ENCODE measurements at places on chromosomes 3 and 15.

DNA sequence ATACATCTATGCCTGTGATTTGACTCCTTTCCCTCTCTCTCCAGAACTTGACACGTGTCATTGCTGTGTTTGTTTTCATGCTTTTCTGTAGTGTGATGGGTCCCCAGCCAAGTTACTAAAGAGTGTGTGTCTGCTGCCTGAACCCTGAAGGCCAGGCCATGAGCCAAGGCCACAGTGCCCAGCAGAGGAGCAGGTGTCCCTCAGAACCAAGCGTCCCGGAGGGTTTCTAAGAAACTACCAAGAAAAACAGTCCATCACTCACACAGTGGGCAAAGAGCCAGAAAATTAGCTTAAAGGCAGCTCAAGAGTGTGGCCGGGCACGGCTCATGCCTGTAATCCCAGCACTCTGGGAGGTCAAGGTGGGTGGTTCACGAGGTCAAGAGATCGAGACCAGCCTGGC is 35.2 kb downstream of the FBXO45 start:
- DNase-seq = no peak

DNA sequence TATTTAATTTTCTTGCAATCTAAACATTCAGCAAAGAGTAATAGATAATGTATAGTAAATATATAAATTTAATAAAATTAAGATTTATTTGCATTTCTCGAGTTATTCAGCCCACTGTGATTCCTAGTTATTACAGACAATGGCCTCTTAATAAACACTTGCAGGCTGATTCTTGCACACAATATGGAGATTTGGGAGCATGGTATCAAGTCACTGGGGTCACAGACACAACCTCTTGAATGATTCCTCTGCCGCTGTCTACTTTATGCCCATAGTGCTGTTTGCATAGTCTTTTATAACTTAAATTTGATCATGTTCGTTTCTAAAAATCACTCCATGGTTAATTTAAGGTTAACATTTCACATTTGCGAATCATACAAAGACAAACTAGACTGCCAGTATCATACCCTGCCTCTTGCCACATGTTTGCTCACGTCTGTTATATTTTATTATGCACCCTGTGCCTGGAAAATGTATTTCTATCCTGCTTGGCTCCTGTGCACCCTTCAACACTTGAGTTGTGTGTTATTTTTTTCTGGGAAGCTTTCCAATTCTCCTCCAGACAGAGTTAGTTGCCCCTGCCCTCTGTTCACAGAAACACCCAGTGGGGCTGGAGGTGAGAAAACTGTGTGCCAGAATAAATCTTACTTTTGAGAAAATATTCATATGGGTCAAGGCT is 206.3 kb upstream of the ROBO1 start:
- no peak for DNase-seq

DNA sequence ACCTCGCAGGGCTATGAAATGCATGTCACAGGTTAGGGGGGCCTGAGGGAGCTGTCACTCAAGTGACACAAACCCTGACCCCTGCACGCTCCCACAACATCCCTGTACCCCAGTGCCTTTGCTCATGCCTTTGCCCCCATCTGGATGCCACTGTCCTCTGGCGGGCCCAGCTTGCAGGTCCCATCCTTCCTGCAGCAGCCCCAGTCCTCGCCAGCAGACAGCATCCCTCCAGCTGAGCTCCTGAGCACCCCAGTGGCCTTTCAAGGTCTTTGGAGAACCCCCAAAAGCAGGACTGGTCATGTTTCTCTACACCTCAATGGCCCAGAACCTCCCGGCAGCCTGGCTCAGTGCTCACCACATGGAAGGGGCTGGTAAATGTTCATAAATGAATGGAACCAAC is 170.4 kb downstream of the ADAMTS17 start:
- DNase-seq = no peak

GRCh38 chr3:61181874-61182273 is 69.4 kb downstream of the FHIT start:
- DNase-seq = no peak

GRCh38 chr3:151145713-151146070 is 57.3 kb downstream of the GPR171 start:
- DNase-seq = no peak

- no peak for DNase-seq
Observed at GRCh38 chr15:83310521-83311456, 26.3 kb upstream of the BNC1 start.

DNA sequence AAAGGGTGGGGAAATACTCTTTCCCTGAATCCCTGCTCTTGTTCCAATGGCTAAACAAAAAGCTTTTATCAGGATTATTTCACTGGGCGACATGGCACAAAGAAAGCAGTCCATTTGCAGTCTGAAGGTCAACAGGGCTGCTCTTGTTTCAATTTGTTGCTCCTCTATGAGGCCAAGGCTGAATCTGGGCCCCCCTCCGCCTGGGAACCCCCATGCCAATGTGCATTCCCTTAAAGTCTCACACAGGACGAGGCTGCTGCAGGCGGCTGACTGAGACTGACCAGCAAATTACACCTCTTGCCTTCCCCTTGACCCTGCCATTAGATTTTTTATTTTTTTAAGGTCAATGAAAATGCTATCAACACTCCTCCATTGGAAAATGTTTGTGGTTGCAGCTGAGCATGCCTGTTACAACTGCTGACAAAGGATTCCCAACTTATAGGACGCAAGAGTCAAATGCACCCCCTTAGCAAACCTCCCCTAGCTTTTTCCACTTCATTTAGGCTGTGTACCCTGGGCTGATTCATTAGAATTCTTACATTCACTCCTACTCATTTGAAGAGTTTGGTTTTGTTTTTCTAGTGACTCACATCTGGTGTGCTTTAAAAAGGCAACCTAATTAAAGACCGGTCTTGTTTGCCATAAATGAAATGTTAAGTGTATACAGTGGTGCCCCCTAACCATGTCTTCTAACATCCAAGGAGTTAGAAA is 60.8 kb upstream of the ARHGEF3 start:
- DNase-seq = no peak

DNA sequence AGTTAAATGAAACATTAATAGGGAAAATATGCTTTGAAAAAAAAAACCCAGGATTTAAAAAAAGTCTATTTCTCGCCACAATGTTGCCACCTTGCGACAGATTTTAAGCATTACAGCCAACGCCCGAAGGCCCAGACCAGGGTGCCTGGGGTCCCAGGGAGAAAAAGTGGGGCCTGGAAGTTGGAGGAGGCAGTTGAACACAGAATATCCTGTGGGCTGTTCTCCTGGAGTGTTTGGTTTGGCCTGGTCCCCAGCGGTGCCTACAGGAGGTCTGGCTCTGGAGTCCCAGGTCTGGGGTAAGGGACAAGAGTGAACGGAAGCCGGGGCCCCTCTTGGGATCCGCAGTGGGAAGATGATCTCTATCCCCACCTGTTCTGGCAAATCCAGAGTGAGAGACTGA is 3.4 kb downstream of the RNU6-1 start:
- no peak for DNase-seq

- no peak for DNase-seq
Observed at GRCh38 chr15:40052604-40053003, 13.6 kb upstream of the SRP14 start.

GRCh38 chr3:152760591-152760990 is 74.3 kb upstream of the P2RY1 start:
- no peak for DNase-seq

- DNase-seq = no peak
Observed at GRCh38 chr15:35141743-35142471, 56.8 kb upstream of the NANOGP8 start.

DNA sequence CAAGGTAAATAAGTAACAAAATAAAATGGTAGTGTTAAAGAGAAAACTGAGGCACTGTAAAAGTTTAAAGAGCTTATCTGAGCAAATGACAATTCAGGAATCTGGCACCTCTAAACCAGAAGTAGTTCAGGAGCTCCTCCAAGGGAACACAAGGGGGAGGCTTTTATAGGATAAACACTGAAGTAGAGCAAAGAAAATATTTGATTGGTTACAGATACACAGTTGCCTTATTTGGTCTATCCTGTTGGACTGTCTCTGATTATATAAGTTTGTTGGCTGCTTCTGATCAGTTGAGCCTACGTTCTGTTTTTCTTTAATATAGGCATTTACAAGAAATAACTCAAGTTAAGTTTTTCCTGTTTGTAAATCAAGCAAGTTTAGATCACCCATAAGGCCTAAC is 146.9 kb downstream of the ERC2 start:
- DNase-seq = no peak

DNA sequence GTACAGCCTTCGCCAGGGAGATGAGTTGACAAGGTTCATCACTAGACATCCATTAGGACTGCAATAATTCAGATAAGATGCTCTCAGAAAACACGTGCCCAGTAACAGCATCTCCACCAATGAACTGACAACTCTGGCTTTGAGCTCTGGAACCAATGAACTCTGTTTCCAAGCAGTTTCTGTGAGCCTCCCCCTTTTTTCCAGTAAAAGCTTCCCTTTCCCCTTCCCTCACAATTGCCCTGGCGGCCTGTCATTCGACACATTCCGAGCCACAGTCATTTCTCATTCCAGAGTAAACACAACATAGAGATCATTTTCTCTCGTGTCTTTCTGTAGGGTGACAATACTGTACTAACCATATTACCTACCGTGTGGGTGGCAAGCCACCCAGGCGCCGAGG is 3.6 kb downstream of the PLA2G4D start:
- no peak for DNase-seq

- DNase-seq = no peak
Observed at GRCh38 chr3:60263191-60263590, 988.1 kb downstream of the FHIT start.

DNA sequence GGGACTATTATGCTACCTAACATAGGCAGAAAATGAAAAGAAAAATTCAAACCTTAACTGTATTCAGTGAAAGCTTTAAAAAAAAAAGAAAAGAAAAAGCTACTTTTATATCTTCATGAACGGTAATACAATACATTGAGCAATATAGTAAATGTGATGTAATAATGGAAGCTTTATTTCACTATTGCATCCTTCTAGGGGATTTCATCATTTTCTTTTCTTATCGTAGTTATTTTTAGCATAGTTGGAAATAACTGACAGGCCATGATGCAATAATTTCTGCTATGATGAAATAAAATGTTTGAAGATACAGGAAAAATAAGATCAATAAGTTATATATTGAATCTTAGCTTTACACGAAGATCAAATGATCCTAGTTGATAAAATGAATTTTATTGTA is 40.3 kb upstream of the ZCWPW2 start:
- no peak for DNase-seq

DNA sequence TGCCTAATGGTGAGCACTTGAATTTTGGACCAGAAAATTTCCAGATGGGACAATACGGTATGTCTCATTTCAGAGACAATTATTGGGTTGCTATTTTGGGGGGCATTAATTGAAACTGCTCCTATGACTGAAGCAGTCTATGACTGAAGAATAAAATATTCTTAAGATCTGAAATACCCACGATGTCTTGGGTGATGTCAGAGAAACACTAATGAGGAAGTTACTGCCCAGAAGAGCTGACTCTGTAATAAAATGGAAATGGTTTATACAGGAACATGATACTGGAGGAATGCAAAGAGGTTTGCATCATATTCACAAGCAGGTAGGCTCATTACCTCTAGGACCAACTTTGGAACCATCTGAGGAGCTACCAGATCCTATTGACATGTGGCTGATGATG is 68.7 kb downstream of the IL12A start:
- DNase-seq = no peak

DNA sequence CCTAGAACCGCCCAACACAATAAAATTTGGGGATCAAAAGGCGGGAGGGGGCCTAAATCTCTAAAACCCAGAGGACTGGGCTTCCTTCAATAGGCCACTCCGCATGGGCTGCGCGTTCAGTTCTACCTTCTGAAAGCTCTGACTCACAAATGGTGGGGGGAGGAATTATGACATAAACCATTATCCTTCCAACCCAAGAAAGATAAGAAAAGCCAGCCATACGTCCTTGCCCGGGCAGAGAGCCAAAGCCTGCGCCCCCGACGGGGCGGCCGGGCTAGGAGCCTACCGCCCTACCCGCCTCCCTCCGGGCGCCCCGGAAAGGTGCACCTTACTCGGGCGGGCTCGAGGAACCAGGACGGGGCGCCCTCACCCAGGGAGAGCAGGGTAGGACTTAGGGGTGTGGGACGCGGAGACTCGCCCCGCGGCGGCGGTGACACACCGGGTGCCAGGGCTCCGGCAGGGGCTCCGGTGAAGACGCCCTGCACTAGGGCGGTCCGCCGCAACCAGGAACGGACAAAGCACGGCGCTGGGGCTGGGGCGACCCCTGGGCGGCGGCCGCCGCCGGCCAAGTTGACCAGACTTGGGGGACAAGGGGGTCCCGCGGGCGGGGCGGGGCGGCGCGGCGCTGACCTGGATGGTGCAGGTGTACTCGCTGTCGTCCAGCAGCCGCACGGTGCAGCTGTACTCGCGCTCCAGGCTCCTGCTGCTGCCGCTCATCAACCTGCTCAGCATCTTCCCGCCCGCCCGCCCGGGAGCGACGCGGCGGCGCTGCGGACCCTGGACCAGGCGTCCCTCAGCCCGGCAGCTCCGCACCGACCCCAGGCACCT is 534 bp downstream of the FRMD5 start:
- peak; percentile 15 for DNase-seq

DNA sequence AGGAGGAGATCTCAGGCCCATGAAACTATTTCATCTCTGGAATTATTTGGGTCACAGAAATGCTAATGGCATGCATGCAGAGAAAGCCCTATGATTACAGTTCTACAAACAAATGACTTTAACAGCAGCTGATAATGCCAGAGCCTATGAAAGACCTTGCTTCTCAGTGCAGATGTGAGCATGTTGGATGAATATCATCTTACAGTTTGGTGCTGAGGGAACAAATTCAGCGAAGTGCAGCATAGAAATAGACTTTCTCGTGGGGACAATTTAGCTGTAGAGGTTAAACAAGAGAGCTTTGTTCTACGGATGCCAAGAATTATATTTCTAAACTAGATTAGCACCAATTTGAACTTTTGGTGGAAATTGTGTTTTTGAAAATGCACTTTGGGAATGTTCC is 27.7 kb downstream of the PTX3 start:
- DNase-seq = no peak

DNA sequence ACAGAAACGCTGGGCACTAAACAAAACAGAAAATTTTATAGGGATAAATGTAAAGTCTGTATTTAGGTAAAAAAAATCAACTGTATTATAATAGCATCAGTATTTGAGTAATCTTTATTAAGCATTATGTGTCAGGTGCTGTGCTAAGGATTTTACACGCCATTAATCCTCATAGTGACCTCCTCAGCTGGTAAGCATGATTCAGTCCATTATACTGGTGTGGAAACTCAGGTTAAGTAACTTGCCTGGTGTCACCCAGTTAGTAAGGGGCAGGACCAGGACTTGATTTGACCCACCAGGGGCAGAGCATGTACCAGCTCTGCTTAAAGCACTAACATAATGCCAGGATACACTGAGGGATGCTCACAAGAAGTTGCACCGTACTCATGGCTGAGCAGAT is 4.8 kb downstream of the MYO5C start:
- no peak for DNase-seq

- no peak for DNase-seq
Observed at GRCh38 chr3:143037867-143038266, 36.5 kb downstream of the U2SURP start.

DNA sequence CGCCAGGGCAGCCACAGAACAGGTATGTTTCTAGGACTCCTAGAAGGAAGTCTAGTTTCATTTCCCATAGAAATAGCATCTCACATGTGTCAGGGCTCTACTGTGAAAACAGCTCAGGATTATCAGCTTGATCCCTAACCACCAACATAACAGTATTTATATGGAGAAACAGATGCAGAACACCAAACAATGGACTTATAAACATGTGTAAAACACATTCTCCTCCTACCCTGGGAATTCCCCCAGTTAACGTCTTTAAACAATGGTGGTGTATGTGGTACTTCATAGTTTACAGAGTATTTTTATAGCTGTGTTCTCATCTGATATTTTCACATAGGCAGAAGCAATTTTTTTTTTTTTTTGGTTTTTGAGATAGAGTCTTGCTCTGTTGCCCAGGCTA is 9.7 kb downstream of the TNFSF10 start:
- DNase-seq = no peak

Data from stimulated activated CD8-positive, alpha-beta memory T cell treated with anti-CD3 and anti-CD28 coated beads, Interleukin-7, amount 100 ng/mL, for 1 hour (primary cell).